Midbrain (tissue), 1 donor: ENCODE measurements at places on chromosomes 13 and 19.

DNA sequence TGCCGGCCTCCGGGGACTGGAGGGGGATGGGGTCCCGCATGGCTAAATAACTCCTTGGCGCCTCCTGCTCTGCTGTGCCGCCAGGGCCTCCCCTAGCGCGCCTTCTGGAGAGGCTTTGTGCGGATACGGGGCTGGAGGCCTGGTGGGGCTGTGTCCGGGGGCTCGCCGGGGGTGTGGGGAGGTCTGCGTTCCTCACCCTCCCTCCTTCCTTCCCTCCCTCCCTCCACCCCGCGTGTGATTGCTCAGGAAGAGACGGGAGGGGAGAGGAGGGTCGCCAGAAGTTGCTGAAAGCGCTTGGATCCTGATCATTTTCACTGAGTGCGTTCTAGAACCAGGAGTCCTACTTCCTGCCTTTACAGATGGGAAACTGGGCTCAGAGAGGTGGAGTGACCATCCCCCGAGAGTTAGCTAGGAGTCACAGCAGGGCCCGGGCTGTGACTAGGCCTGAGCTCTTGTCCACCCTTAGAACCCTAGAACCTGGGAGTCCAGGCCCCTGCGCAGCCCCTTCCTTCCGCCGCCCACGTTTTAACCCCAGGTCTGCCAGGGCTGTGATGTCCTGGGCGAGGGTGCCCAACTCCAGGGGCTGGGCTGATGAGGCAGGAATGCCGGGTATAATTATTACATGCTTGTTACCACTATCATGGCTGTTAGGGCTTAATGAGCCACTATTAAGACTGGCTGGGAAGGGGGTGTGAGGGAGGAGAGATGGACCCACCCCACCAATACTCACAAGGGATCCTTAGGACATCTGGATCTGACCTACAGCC, 782 bp upstream of the JUND start:
- peak; percentile 77 for DNase-seq

DNA sequence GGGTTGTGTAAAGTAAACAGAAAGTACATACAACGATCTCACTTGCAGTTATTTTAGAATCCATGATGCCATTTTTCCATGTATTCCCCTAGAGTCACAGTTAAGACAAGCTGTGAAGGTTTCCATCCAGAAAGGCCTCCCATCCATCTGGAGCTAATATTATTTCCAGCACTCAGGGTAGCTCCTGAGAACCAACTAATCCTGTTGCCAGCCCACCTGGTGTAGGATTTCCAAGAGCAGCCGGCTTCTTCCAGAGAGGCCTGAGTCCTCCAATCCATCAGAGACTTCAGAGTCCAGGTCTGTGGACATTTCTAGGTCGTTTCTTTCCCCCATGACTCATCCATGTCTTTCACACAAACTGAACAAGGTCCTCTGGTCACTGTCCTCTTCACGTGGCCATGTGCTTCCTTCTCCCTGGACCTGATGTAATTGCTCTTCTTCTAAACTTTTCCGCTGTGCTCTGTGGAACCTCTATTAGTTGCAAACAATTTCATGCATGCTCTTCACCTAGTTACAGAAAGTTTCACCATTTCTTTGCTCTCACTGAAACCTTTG, 270.3 kb upstream of the TMTC4 start:
- no peak for DNase-seq

DNA sequence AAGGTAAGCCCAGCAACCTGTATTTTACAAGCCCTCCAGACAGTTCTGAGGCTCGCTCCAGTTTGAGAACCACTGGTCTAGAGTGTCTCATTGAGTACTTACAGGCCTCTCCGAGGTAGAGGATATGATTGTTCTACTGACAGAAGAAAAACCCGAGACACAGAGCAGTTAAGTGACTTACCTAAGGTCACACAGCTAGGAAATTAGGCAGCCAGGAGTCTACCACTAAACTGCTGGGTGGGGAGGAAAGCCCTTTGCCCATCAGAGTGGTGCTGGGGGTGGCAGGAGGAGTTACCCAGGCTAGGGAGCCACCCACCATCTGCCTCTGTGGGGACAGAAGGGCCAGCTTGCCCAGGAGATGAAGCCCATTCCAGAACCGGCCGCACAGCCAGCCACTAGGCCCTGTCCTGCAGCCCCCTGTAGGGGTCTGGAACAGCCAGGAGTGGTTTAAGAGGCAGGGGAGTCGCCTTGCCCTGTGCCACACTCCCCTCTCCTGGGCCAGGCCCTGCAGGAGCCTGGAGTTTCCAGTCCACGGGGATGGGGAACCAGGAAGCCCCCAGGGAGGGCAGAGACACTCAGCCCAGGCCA, 703 bp downstream of the RASGRP4 start:
- no peak for DNase-seq

DNA sequence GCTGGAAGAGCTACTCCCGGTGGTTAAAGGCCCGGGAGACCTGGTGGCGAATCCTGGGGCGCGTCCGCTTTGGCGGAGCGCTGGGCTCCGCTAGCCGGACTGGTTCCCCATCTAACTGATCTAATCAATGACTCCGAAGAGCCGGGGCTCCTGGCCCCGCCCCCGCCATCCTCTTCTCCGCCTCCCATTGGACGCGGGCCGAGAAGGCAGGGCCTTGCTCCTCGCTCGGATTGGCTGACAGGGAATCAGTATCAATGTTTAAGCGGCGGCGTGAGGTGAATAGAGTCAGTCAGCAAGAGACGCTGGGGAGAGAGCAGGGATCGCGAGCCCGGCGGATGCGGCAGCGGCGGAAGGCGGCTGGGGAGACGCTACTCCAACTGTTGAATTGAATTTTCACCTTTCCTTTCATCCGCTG, 1.7 kb upstream of the PCDH17 start:
- DNase-seq, result peak; percentile 99

GRCh38 chr13:98869408-98870090, 108.3 kb downstream of the DOCK9 start:
- DNase-seq, result no peak

DNA sequence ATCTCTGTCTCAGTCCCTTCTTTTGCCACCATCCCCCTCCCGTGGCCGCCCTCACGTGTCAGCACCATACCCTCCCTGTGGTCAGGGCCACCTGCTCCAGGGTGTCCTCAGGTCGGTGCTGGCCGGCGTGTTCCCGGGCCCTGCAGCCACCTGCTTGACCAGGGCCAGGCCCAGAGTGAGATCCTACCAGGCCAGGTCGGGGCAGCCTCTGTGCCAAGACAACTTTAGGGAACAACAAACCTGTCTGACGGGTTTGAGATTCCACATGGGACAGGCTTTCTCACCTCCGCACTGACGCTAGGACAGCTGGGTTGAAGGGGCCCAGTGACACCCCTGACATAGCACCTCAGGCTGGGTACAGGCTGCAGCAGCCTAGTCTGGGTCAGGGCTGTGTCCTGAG, 7.5 kb upstream of the SBNO2 start:
- no peak for DNase-seq
